Activated CD8-positive, alpha-beta T cell treated with anti-CD3 and anti-CD28 coated beads, Interleukin-2, amount 10 ng/mL, durations not matched to agents 7 days and 5 days (primary cell): ENCODE measurements at places on chromosomes 4 and X. TPM values are rescaled to one million over a fixed set of nuclear protein-coding genes. Genes with fewer than 3 reads are reported as not detected.

DNA sequence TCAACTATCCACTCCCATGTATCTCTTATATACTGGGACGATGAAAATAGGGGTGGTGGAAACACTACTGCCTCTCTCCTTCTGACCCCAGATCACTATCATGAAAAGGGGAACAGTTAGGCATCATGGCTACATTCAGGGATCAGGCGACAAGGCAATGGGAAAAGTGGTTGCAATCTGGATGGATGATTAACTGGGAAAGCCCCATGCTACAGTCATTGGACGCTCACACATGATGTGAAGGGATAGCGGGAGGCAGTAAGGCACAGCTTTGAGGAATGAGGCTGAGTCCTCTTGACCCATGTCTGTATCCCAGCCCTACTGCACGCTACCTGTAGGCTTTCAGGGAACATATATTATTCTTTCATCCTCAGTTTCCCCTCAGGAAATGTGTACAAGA lies 10.2 kb downstream of the GASK1B start:
- DNase-seq, result no peak

GRCh38 chr4:101347267-101347556 lies at the start of gene PPP3CA:
Gene PPP3CA (minus strand): TSS chr4:101347526.
- no peak for DNase-seq

- DNase-seq, result no peak
Measured at GRCh38 chr4:137455647-137456321, 76.5 kb downstream of the PCDH18 start.

- no peak for DNase-seq
Measured at GRCh38 chr4:155474758-155475157, 98.0 kb upstream of the MAP9 start.

GRCh38 chr4:121978172-121978516 lies 26.3 kb upstream of the TRPC3 start:
- DNase-seq, result no peak

- no peak for DNase-seq
Measured at GRCh38 chr4:24321131-24321530, 263.2 kb downstream of the DHX15 start.

- DNase-seq, result no peak
Measured at GRCh38 chr4:19510993-19511392, 740.7 kb upstream of the SLIT2 start.

- DNase-seq, result peak; percentile 89
Measured at GRCh38 chr4:129095811-129096454, at the start of gene C4orf33. Gene C4orf33 (plus strand): TSS chr4:129096152. CDS start chr4:129102611, 6,459 bp downstream.

- DNase-seq, result no peak
Measured at GRCh38 chr4:184899261-184900134, 73.7 kb upstream of the ACSL1 start.

GRCh38 chr4:76984127-76984526 lies 34.6 kb downstream of the SEPTIN11 start:
- DNase-seq, result no peak

- DNase-seq, result no peak
Measured at GRCh38 chr4:100823066-100823992, 305.5 kb upstream of the EMCN start.

- no peak for DNase-seq
Measured at GRCh38 chr4:134906404-134907023, 704.9 kb upstream of the PABPC4L start.

DNA sequence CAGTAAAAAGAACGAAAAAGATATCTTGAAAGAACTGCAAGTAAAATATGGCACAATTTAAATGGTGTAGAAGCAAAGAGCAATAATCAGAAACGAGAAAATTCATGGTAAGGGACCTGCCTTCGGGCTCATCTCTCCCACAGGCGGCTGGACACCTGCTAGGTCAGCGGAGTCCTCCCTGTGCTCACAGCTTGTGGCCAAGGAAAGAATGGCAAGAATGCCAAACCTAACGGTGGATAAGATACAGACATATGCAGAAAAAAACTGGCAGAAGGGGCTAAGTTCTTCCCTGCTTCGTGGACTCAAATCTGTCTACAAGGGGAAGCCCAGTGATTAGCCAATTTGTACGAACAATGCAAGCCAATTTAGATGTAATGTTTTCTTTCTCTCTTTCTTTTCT lies 152.1 kb upstream of the VCX start:
- no peak for DNase-seq

DNA sequence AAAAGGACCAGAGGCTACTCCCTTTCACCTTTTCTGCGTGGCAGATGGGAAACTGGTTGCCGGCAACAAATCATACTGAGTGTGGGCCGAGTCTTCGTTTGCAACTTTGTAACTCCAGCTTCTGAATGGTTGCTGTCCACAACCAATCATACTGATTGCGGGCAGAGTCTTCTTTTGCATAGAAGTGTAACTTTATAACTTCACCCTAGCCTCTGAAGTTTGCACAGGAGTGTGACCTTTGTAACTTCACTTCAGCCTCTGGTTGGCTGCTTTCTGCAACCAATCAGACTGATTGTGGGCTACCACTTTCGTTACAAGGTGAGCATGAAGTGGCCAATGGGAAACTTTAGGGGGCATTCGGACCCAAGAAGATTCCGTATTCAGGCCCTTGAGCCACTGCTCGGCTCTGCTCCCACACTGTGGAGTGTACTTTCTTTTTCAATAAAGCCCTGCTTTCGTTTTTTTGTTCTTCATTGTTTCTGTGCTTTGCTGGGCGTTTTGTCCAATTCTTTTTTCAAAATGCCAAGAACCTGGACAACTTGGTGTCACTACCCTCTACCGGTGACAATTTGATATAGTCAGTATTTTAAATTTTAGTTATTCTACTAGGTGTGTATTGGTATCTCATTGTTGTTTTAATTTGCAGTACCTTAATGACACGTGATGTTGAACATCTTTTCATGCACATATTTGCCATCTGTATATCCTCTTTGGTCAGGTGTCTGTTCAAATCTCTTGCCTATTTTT lies 9.0 kb upstream of the PAGE5 start:
- no peak for DNase-seq

DNA sequence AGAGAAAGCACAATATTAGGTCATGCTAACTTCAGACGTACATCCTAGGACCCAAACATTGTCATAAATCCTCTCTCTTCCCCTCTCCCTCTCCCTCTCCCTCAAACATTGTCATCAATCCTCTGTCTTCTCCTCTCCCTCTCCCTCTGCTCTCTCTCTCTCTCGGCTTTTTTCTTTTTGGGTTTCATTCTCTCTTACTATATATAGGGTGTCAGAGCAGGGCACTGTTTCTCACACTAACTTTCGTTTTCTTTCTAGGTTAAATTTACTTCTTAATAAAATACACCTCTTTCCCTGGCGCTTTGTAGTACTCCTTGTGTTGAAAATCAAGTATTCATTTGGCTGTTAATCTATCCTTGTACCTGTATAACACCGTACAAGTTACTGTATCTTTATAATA lies 37.0 kb upstream of the HERC5 start:
- DNase-seq, result no peak

DNA sequence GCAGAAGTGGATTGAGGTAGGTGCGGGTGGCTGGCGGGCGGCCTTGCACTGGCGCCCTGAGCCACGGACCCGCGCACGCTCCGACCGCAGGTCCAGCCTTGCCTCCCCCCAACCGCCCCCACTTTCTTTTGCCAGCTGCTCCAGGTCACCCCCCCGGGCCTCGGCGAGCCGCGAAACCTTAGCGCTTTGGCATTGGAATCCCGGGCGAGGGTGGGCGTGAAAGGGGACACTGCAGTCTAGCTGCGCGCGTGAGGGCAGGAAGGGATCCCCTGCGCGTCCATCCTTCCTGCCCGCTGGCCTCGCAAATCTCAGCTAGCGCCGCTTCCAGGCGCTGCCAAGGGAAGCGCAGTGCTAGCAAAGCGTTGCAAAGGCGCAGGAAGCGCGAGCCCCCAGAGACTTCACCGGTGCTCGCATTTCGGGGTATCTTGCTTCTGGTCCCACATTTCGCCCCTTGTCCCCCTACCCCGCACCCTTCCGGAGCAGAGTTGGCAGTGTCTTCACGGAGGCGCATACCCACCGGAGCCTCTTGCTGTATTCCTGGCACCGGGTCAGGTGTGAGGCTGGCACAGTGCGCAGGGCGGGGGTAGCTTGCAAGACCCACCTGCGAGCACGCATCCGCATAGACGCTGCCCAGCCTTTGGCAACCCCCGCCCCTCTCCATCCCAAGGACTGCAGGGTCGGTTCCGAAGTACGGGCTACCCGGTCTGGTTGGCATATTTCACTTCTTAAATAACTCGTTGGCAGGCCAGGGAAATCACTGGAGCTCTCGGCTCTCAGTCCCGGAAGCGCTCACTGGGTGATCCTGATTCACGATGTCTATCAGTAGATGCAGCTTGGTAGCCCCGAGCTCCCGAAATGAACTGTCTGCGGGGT lies 104.4 kb downstream of the UCHL1 start:
- DNase-seq, result no peak

DNA sequence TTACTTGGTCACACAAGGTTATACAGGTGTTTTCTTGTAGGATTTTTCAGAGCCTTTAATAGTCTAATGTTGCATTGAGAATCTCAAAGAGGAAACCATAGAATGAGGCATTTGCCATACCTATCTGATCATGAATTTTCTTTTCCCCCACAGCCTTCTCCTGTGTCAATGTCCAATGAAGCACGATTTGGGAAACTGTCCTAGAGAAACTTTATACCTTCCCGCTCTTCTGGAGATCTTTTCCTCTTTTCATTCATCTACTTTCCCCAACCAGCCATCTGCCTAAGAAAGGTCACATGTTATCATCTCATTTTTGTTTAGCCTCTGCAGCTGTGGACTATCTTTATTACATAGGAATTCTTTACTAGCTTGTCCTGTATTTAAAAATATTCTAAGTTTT lies 19.9 kb downstream of the VSIG4 start:
- no peak for DNase-seq

- peak; percentile 74 for DNase-seq
Measured at GRCh38 chr4:183840311-183840710, 64.8 kb upstream of the STOX2 start.

DNA sequence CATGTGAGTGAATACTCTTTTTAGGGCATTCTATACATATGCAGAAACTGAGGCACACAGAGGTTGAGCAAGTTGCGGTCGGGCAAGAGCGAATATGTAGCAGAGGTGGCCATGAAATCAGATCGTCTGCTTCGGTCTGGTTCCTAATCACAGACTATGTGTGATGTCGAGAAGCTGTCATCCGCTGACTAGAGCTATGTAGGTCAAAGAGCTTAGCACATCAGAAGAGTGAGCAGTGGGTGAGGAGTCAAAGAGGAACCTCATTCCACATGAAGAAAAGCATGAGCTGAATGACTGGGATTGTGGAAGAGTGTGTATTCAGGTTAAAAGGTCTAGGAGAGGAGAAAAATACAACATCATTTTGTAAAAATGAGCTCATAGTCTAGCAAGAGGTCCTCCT lies 19.0 kb downstream of the GAB3 start:
- no peak for DNase-seq

GRCh38 chrX:9310616-9311015 lies 154.2 kb upstream of the TBL1X start:
- DNase-seq, result no peak

DNA sequence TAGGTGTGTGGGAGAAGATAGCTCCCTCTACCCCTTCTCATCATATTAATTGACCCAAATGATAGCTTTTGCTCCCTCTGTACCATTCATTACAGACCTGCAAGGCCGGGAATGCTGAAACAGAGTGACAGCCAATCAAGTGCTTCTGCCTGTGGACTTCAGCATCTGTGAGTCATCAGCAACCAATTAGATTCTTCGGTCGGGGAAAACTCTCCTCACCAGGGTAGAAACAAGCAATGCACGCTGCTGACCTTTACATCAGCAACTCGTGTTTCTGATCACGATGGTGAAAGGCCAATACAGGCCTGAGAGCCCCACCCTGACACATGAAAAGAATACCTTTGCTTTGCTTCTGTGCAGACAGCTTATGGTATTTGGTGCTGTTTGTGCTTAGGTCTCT lies 347.2 kb upstream of the DDX53 start:
- no peak for DNase-seq

DNA sequence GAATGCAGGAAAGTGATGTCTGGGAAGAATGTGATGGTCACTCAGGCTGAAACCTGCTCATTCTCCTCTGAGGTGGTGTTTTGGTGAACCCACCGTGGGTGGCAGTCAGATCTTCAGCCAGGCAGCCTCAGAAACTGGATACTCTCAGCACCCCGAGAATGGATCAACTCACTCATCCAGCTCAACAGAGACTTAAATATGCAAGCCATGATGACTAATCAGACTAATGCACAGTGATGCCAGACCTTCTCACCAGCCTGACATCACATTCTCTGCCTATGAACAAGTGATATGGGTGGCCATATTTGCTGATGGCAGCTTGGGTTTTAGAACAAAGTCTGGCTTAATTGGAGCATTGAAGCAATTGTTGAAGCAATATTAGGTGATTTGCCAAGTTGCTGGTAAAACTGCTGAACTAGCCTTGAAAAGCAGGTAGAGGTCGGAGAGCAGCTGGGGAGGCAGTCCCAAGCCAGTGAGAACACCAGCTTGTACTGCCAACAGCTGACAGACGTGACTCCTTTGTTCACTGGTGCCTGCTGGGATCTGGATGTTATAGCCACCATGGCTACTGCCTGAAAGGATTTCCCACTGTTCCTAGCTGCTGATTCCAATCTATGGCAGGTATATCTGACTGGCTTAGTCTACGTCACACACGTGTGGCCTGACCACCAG lies 608.1 kb downstream of the MID1IP1 start:
- no peak for DNase-seq

DNA sequence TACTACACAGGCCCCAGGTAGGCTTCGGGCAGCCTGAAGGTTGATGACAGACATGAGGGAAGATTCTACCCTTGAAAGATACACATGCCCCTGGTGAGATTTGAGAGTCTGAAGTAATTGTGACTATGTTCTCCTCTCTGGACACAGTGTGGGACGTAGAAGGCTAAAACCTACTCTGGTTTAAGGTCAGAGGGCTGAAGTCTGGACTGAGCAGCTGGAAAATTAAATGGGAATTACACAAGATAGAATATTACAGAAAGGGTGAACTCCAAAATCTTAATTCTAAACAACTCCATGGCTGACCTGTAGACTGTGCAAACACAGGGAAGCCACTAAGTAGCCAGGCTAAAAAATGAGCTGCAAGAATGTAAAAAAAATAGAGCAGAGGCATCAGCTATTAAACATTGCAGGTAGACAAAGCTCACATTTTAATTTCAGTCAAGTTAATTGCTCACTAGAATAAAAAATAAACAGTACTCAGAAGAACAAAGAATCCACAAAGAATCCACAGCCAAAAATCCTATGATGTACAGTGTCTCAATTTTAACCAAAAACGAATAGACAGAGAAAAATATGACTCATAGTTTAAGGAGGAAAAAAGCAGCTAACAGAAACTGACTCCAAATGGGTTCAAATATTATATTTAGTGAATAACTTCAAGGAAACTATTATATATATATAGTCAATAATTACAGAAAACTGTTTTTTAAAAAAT lies 170.4 kb downstream of the PCDH18 start:
- DNase-seq, result no peak

- peak; percentile 56 for DNase-seq
Measured at GRCh38 chrX:101415180-101416145, 7.4 kb downstream of the HNRNPH2 start.

The CXCL10 gene
- not detected for total RNA-seq

The FGF2 gene
- 0.13 TPM for total RNA-seq

The TASL gene
- total RNA-seq, result 3.1 TPM

The DMRTC1 gene
- not detected for total RNA-seq

The HS6ST2 gene
- not detected for total RNA-seq

The REST gene
- total RNA-seq, result 45.1 TPM

The ARX gene
- total RNA-seq, result not detected

The TMEM255A gene
- total RNA-seq, result not detected

The GAGE1 gene
- not detected for total RNA-seq

The ZBTB33 gene
- 11.5 TPM for total RNA-seq
